ENCODE measurements at places on chromosomes 5 and 9. TPM values are rescaled to one million over a fixed set of nuclear protein-coding genes. Genes with fewer than 3 reads are reported as not detected.

DNA sequence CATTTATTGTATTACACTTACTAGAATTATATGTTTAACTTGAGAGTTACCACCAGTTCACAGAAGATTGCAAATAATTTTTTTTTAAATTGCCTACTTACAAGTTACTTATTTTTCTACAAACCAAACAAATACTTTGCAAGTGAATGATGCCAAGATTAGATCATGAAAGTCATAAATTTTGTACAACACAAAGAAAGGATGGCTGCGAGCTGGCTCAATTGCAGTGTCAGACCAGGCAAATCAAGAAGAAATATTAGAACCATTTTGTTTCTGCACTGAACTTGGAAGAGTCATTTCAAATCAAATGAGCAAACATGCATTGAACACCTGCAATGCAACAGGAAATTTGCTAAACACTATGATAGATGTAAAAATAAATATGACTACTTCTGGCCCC lies 97.3 kb downstream of the PLCXD3 start:
- no peak for DNase-seq

GRCh38 chr5:137148159-137148558 lies 351.0 kb downstream of the SPOCK1 start:
- DNase-seq: no peak

- DNase-seq: no peak
Observed at GRCh38 chr5:40916226-40916625, 6.9 kb downstream of the C7 start.

DNA sequence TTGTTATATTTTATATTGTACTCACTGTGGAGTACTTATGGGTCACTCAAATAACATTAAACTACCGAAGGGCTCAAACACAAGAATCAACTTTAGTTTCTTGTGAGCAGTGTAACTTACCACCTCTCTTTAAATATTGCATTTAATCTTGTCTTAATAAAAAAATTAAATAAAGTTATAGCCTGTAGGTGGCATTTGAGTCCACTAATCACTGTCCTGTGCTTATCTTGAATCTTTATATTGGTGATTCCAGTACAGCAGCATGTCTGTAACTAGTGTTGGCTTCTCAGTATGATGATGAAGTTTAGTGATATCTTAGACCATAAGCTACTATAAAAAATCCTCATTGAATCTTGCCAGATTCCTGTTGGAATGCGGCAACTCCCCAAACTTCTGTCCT lies 313.8 kb downstream of the FAM170A start:
- no peak for DNase-seq

DNA sequence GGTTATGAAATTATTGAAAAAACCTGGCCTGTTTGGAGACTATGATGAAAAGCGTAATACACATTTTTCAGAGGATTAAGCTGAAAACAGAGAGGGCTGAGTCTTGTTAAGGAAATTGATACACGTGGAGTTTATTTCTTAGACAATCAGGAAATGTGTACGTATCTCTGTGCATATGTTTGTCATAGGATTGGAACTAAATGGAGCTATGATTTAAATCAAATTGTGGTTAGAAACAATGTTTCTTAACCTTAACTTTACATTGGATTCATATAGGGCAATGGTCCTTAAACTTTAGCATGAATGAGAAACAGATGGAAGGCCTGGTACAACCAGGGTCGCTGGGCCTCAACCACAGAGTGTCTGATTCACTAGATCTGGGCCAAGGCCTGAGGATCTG lies 451.6 kb downstream of the CDH18 start:
- DNase-seq: no peak

Gene SUSD3
- 27.1 TPM for total RNA-seq

DNA sequence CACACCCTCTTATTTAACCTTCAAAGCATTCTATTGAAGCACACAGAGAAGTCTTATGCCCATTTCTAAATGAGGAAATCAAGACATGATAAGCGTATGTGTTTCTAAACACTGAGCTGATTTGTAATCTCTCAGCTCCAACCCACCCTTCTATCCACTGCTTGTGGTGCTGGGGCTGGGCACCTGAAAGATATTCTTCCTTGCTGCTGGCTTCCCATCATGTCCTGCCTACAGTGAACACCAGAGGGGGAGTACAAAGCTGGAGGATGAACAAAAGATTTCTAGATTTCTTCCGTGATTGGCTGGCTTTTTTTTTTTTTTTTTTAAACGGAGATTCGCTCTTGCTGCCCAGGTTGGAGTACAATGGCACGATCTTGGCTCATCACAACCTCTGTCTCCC lies 14.4 kb downstream of the ACTL7A start:
- no peak for DNase-seq

GRCh38 chr5:154544646-154545045 lies 66.6 kb upstream of the HAND1 start:
- no peak for DNase-seq

DNA sequence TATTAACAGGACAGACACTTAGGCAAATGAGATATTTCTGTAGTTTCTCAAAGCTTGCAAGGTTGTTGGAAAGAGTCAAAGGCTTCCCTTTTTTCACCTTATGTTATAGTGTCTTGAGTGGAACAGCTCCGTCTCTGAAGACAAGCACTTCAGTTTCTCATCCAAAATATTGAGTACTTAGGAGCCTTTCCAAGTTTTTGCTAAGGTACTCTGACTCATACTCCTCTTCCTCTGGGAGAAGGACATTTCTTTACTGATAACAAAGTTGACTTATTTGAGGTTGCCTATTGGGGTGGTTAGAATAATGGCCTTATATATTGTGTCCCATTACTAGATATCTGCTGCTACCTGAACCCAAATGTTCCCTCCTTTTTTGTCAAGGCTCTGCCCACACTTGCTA lies 869.6 kb downstream of the MAT2B start:
- no peak for DNase-seq

GRCh38 chr9:33332011-33332410 lies 41.7 kb downstream of the NFX1 start:
- DNase-seq: no peak

DNA sequence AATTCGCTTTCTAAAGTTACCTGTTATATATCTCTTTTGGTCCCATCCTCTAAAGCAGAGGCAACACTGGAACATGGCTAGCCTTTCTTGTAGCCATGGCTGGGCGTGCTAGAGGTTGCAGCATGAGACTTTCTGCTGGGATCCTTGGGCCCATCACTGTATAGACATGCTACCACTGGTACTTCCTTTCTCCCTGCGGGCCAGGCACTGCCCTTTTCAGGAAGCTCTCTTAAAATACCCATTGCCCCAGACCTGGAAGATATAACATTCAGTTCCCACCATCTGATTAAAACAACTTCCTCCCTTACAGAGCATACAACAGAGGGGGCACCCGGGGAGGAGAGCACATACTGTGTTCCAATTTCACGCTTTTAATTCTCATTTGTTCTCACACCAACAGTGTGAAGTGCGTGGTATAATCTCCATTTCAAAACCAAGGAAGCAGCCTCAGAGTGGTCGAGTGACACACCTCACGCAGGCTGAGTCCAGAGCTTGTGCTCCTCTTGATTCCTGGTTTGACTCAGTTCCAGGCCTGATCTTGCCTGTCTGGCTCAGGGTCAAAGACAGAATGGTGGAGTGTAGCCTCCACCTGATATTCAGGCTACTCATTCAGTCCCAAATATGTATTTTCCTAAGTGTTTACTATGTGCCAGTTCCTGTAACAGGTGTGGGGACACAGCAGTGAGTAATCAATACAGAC lies 22.6 kb downstream of the PTGS1 start:
- no peak for DNase-seq

- no peak for DNase-seq
Observed at GRCh38 chr5:135715267-135716055, 119.0 kb upstream of the SLC25A48 start.

DNA sequence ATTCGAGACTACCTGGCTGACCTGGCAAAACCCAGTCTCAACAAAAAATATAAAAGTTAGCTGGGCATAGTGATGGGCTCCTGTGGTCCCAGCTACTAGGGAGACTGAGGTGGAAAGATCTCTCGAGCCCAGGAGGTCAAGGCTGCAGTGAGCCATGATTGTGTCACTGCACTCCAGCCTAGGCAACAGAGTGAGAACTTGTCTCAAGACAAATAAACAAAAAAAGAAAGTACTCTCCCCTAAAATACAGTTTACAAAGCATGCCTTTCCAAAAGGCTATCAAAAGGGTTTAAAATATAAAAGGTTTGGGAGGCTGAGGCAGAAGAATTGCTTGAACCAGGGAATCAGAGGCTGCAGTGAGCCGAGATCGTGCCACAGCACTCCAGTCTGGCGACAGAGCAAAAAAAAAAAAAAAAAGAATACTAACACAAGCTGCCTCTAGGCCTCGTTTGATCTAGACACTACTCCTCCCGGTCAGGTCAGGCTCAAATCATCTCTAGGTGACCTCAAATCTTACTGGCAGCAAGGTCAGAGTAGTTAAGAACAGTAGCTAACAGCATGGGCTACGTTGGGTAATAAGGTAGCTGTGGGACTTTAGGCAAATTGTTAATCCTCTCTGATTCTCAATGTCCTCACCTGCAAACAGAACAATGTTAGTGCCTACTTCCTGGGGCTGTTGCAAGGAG lies 9.3 kb downstream of the NAIF1 start:
- DNase-seq: no peak

Gene DCAF12
- 43.3 TPM for total RNA-seq
